Natural killer cell (primary cell): ENCODE measurements at places on chromosomes 13 and 19. TPM values are rescaled to one million over a fixed set of nuclear protein-coding genes. Genes with fewer than 3 reads are reported as not detected.

- no peak for DNase-seq
Observed at GRCh38 chr19:31537136-31537535, 187.9 kb upstream of the TSHZ3 start.

DNA sequence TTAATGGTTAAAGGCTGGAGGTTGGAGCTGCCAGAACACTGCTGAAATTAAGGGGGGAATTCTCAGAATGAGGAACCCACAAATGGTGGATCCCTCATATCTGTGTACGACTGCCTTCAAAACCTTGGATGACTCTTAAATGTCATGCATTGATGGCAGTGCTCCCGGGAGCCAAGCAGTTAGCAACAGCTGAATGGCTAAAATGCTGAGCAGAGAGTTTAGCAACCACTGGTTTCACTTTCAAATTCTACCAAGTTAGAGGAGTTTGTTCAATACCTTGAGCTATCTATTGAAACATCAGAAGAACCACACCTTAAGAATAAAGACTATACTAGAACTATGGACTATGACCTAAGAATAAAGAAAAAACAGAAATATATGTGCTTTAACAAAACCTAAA is 41.4 kb downstream of the UQCRFS1 start:
- no peak for DNase-seq

- DNase-seq = no peak
Observed at GRCh38 chr13:110126391-110126961, 180.5 kb downstream of the COL4A1 start.

GRCh38 chr13:39597838-39598237 is 5.2 kb downstream of the LHFPL6 start:
- DNase-seq = no peak

GRCh38 chr19:47098608-47099007 is 15.0 kb downstream of the ZC3H4 start:
- no peak for DNase-seq

DNA sequence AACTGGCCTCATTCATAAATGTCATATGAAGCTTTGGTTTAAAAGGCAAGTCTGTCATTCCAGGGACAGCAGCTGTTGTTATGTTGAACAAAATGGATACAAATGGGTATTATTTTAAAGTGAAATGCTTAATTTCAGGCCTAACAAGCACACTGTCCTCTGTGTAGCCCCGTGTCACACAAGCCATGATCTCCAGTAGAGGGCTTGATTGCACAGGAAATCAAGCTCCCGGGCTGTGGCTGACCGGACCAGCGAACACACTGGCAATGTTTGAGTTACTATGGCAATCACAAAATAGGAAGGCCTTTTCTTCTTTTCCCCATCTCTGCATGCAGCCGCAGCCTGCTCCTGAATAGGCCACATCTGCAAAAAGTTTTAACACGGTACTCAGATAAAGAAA is 64.0 kb upstream of the GSX1 start:
- DNase-seq = no peak

DNA sequence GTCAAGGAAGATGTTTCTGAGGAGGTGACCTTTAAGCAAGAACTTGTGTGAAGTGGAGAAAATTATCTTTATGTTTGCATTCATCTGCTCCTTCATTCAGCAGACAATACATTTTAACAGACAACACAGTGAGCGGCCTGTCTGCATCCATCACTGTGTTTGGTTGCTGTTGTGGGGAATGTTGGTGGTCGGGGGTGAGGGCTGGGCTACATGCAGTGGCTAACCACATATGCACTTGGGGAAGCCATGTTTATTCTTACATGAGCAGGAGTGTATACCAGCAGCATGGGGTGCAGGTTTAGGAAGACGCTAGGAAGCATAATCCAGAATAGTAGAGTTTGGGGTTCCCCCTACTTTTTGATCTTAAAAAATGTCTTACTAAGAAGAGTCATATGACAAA is 66.4 kb downstream of the DHRS12 start:
- no peak for DNase-seq

GRCh38 chr13:87524775-87525174 is 146.4 kb upstream of the SLITRK5 start:
- no peak for DNase-seq

DNA sequence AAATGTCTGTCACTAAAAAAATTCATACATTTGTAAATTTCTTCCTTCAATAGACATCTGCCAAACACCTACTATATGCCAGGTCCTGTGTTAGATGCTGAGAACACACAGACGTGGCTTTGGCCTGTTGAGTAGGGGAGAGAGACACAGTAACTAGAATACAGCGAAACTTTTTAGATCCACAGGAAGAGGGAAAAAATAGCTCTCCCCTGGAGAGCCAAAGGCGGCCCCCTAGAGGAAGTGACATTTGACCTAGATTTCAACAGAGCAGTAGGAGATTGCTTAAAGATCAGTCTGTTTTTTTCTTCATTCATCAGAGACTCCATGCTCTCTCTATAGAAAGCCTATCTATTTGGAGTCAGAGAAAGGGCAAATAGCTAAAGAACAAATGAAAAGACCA is 11.3 kb downstream of the LCP1 start:
- DNase-seq = no peak

GRCh38 chr19:35088131-35088913 is 27.3 kb upstream of the FXYD3 start:
- no peak for DNase-seq

DNA sequence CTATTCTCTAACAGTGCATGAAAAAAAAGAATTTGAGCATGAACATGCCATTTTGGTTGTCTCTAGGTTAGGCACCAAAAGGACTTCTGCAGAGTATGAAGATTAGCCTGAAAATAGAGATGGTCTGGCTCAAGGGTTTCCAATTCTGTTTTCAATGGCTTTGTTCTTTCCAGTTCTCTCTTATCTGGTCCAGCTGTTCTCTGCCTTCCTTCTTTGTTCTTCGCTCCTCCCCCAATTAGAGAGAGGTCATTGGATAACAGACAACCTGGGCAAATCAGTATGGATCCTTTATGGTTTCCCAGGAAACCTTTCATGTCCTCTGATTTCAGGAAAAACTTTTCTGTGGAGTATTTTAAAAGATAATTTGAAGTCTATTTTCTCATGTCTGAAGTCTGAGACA is 623.4 kb downstream of the PCDH17 start:
- DNase-seq = no peak

DNA sequence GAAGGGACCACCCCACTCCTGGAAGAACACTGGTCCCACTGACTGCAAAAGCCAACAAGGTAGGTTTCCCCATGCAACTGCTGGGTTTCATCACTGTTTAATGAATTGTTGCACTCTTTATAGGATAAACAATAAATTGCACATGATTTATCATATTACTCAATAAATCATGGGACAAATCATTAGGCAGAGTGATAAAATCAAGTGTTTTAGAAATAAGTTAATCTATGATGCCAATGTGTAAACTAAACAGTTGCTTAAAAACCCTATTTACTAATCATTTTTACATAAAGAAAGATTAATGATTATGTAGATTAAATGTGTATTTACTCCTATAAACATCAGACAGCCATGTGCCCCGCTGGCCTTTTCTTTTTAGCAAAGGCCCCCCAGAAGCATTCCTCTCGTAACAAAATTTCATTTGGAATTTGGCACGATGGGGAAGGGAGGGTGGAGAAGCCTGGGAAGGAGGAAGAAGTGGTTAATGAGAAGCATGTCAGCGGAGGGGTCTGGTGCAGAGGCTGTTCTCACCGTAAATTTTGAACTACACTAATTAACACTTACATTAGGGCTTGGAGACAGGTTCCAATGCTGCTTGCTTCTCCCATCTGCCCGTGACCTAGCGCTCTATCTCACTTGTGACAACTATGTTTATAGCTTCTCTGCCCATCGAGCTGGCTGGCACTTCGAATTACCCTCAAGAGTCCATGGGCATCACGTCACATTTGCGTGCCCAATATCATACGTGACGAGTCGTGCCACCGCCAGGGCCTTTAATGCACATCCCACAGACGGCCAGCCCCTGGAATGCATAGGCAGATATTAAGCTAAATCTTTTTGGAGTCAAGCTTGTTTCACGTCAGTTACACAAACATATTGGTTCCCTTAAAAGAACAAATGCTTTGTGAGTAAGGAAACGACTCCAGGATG is 357.7 kb upstream of the TSHZ3 start:
- DNase-seq = no peak

DNA sequence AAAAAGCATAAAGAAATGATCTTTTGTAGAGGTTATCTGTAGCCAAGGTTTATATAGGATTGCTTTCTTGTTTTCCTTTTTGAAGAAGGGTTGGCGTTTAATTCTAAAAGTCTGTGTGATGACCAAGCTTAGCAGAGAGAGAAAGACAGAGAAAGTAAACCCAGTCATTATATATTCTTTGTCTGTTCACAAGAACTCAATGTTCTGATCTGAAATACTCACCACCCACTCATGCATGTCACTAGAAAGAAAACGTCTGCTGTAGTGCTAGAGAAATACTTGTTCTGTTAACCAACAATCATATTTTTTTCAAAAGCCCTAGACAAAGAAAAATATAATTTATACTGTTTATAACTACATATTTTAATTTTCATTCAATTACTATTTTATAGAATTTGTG is 173.7 kb upstream of the SLITRK5 start:
- DNase-seq = no peak

GRCh38 chr13:71218960-71219359 is 648.0 kb downstream of the DACH1 start:
- no peak for DNase-seq

- DNase-seq = no peak
Observed at GRCh38 chr13:68749796-68750195, 1357.8 kb upstream of the ATXN8OS start.

- no peak for DNase-seq
Observed at GRCh38 chr13:73698859-73699258, 435.3 kb downstream of the KLF12 start.

GRCh38 chr13:109906976-109907375 is 120.6 kb upstream of the IRS2 start:
- DNase-seq = no peak

- DNase-seq = no peak
Observed at GRCh38 chr19:47663911-47664771, 49.1 kb upstream of the EHD2 start.

DNA sequence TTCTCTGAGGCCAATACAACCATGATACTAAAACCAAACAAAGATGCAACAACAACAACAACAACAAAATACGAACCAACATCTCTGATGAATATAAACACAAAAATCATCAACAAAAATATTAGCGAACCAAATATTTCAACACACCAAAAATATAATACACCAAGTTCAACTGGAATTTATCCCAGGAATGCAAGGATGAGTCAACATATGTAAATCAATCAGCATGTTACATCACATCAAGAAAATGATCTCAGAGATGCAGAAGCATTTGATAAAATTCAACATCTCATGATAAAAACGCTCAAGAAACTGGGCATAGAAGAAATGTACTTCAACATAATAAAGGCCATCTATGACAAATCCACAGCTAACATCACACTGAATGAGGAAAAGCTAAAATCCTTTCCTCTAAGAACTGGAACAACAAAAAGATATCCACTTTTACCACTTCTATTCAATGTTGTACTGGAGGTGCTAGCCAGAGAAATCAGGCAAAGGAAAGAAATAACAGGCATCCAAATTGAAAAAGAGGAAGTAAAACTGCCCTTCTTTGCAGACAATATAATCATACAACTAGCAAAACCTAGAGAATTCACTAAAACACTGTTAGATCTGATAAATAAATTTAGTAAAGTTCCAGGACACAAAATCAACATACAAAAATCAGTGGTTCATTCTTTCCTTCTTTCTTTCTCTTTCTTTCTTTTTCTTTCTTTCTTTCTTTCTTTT is 2448.7 kb upstream of the PCDH20 start:
- no peak for DNase-seq

GRCh38 chr13:32159137-32159869 is 127.7 kb downstream of the FRY start:
- DNase-seq = no peak

GRCh38 chr19:28614634-28615545 is 598.1 kb downstream of the UQCRFS1 start:
- no peak for DNase-seq

DNA sequence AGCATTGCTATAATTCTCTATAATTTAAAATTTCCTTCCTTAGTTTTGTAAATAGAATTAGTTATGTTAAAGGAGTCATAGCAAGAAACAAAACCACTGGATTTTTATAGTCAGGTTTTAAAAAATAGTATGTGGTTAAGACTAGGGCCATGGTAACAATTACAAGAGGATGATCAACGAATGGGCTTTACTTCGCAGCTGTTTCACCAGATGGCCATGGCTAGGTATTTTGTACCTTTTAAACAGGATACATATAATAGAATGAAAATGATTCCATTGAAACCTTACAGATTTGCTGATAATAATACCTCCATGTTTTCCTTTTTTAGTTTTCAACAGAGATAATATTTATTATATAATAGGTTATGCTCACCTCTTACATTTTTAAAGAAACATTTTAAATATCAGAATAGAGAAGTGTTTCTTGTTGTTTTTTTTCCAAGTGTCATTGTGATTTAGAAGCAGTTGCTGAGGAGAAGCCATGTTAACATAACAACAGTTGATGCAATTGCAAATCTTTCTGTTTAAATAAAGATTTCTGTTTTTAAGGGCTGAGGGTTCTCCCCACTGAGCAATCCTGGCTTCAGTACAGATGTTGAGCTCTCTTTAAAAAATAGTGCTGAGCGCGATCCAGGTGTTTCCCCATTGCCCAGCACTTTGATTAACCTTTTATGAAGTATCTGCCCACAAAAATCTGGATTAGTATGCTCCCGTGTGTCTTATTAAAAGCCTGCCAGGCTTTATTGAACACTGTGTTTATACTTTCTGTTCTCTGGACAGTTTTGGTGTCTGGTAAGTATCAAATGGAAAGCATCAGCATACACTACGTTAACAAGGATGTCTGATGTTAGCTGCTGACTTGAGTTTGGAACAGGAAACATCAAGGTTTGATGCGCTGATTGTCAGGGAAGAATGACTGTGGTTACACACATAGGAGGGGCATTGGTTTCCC is 205.3 kb downstream of the HS6ST3 start:
- DNase-seq = no peak

GRCh38 chr13:91331047-91331915 is 16.2 kb upstream of the MIR17HG start:
- no peak for DNase-seq

GRCh38 chr13:92972751-92973150 is 253.9 kb upstream of the GPC6 start:
- no peak for DNase-seq

GRCh38 chr13:114111577-114111976 is 20.8 kb downstream of the RASA3 start:
- DNase-seq = peak; percentile 10

ENOX1 gene
- total RNA-seq = not detected

RUBCNL gene
- 2.3 TPM for total RNA-seq

PRSS57 gene
- 11.7 TPM for total RNA-seq

ZIK1 gene
- total RNA-seq = 2.7 TPM

CPAMD8 gene
- 4.7 TPM for total RNA-seq

SPC24 gene
- total RNA-seq = 1.7 TPM

ZNF66 gene
- 7.7 TPM for total RNA-seq

CPT1C gene
- total RNA-seq = 0.34 TPM

PGLYRP1 gene
- not detected for total RNA-seq

TSHZ3 gene
- 5.3 TPM for total RNA-seq

ICAM3 gene
- 199 TPM for total RNA-seq

ODAD3 gene
- total RNA-seq = not detected
